Cortex of kidney (tissue), 1 donor: ENCODE measurements at places on chromosomes 11 and 22.

- no peak for DNase-seq
Observed at GRCh38 chr11:60204922-60205321, 22.0 kb upstream of the MS4A6A start.

DNA sequence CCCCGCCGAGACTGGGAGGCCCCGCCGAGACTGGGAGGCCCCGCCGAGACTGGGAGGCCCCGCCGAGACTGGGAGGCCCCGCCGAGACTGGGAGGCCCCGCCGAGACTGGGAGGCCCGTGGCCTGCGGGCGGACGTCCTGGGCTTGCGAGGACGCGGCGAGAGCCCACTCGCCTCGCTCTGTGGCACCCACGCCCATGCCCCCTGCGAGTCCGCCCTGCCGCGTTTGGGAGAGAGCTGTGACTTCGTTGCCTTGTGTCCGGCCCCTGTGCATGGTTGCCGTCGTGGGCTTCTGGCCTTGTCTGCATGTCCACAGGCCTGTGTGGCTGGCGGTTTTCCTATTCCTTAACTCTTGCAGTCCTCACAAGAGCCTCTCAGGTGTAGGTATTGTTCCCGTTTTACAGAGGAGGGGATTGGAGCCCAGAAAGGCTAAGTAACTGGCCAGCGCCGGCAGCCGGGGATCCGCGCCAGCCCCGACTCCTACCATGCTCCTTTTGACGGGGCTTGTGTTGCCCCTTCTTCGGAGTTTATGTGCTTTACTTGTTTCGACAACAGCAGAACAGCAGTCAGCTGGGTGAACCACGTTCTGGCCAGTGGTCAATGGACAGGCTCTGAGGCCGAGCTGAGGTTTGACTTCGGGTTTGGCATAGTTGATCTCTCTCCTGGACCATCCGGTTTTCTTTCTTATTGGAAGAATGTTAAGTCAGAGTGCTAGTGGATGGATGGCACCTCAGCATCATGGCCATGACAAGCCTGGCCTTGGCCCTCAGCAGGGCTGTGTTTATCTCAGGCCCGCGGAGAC is 741 bp downstream of the PHRF1 start:
- no peak for DNase-seq

- no peak for DNase-seq
Observed at GRCh38 chr11:32358729-32359128, 76.6 kb downstream of the WT1 start.

- DNase-seq = no peak
Observed at GRCh38 chr22:22431271-22432220, 77.0 kb downstream of the ZNF280B start.

- DNase-seq = no peak
Observed at GRCh38 chr11:111417766-111418435, 38.8 kb upstream of the POU2AF1 start.

GRCh38 chr22:46135611-46136485 is 14.5 kb upstream of the PPARA start:
- no peak for DNase-seq

DNA sequence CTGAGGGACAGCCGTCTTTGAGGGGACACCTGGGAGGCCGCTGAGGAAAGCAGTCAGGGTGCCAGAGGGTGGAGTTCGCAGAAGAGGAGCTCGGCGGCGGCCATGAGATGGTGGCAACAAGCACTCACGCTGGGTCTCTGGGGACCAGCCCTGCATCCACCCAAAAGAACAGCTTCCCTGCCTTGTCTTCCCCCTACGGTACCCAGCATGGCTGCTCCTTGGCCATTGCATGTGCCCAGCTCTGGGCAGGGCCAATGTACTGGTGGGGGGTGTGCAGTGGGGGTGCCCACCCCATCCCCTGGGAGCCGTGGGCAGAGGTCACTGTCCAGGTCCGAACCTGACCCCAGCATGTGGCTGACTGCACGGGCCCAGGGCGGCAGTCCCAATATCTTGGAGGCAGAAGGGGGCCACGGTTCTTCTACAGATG is 42.3 kb downstream of the OSBPL5 start:
- no peak for DNase-seq
